ENCODE measurements at places on chromosomes 11 and 22. TPM values are rescaled to one million over a fixed set of nuclear protein-coding genes. Genes with fewer than 3 reads are reported as not detected.
A peak's percentile ranks its signal among the peaks of the same experiment; 100 is the strongest.

- DNase-seq, result no peak
These were observed 12.9 kb upstream of the MRGPRE start for GRCh38 chr11:3245071-3245470.

- no peak for DNase-seq
These were observed 5.1 kb downstream of the POU2AF3 start for GRCh38 chr11:111303461-111303860.

GRCh38 chr11:132856032-132856431, 676.3 kb downstream of the OPCML start:
- DNase-seq, result no peak

DNA sequence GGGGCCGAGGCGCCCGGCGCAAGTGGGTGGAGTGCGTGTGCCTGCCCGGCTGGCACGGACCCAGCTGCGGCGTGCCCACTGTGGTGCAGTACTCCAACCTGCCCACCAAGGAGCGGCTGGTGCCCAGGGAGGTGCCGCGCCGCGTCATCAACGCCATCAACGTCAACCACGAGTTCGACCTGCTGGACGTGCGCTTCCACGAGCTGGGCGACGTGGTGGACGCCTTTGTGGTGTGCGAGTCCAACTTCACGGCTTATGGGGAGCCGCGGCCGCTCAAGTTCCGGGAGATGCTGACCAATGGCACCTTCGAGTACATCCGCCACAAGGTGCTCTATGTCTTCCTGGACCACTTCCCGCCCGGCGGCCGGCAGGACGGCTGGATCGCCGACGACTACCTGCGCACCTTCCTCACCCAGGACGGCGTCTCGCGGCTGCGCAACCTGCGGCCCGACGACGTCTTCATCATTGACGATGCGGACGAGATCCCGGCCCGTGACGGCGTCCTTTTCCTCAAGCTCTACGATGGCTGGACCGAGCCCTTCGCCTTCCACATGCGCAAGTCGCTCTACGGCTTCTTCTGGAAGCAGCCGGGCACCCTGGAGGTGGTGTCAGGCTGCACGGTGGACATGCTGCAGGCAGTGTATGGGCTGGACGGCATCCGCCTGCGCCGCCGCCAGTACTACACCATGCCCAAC, 14.1 kb upstream of the MIEF1 start:
- no peak for DNase-seq

DNA sequence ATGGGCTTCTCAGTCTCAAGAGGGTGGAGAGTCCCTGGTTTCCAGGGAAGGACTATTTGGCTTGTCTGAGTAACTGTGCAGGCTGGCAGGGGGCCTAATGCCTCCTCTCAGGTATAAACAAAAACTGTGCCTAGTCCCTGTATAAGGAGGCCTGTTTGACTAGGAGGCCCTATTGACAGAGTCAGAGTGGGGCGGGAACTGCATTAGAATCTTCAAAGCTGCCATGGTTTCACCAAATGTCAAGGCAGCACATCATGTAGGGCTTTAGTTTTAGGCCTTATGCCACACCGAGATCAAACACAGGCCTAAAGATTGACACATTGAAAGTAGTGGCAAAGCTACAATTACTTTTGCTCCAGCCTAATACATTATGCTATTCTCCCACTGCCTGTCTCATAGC, 611.5 kb upstream of the B3GAT1 start:
- no peak for DNase-seq

DNA sequence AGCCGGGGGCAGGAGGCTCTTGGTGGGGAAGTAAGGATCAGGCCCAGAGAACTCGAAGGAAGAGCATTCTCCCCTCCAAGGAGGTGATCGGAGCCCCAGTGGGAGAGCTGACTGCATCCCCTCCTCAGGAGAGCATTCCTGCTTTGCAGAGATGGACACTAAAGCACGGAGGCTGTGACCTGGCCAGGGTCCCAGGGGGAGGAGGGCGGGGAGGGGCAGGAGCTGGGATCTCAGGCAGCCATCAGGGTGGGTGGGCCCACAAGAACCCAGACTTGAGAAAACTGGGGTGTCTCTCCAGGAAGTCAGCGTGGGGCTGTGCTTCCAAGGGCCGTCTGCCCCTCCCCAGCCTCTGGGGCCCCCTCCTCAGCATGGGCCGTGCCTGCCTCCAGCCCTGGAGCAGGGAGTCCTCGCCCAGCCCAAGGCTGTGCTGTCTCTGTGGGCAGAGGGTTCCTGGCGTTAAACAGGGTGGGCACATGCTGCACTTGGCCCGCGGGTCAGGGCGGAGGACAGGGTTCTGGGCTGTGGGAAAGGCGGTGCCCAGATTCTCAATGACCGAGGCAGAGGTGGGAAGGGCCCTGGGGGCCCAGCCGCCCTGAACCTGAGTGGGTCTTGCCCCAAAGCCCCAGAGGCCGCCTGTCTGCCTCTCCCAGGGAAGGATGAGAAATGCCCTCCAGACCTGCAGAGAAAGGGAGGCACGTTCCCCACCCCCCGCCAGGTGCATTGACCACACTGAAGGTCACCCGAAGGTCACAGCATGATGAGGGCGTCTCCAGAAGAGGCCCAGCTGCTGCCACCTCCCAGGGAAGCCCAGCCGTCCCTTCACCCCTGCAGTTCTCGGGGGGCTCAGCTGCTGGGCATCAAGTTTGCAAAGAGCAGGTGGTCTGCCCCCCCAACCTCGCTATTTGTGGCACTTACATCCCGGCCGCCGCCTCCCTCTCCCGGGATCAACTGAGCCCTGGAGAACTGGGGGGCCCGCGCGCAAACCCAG, 643 bp downstream of the CEND1 start:
- DNase-seq, result no peak

DNA sequence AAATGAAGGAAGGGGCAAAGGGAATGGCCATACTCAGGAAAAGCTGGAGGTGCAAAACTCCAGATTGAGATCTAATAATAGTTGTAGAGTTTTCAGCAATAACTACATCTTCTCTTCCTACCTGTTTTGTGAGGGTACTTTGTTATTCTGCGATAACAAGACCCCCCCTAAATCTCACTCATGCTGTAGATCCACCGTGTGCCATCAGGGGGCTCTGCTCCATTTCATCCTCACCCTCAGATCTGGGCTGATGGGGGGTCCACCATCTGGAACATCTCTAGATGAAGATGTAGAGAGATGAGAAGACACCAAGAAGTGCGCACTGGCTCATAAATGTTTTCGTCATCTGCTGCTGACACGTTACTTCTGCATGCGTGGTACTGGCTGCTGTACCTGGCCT, 135.9 kb upstream of the KIRREL3 start:
- no peak for DNase-seq

- DNase-seq, result no peak
These were observed 426.1 kb upstream of the CADM1 start for GRCh38 chr11:115930291-115930690.

GRCh38 chr11:121452609-121453150, at the start of gene SORL1-AS1:
SORL1-AS1 (minus strand) TSS chr11:121452967.
- peak; percentile 5 for DNase-seq

The OR52D1 gene
- not detected for total RNA-seq

The PTPRCAP gene
- not detected for total RNA-seq

The HBG2 gene
- total RNA-seq, result not detected

The GLYATL2 gene
- 0.36 TPM for total RNA-seq

Data from IMR-90 (cell line).